Fibroblast of lung (primary cell): ENCODE measurements at places on chromosomes 1 and 21.

GRCh38 chr1:3530086-3530925, 75.8 kb downstream of the ARHGEF16 start:
- DNase-seq = no peak

GRCh38 chr1:58248072-58248471, 298.5 kb downstream of the OMA1 start:
- DNase-seq = no peak

GRCh38 chr1:211196880-211197279, 62.3 kb upstream of the RCOR3 start:
- no peak for DNase-seq

DNA sequence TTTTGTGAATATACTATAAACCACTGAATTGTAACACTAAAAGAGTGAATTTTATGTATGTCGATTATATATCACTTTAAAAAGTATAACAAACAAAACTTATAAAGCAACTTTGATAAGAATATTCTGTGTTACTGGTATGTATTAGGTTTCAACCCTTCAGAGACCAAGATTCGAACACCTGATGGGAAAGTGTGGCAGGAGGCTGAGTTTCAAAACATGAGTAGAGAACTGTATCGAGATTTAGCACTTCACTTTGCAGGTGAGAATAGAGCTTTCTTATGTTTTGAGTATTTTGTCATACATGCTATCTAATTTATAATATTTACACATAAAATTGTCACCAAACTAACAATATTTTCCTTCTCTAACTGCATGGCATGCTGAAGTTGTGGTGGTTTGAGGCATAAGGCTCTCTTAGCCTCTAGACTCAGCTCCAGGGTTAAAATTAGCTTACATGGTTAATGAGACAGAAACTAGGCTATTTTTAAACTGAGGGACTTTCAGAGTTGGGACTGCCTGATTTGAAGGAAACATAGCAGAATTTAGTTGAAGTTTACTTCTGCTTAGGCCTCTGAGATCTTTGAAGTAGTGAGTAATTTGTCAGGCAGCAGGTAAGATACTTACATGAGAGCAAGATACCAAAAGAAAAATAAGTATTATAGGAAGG, 48.6 kb downstream of the CEP350 start:
- DNase-seq = peak; percentile 5

GRCh38 chr1:184975208-184975870, 1.0 kb upstream of the NIBAN1 start:
- no peak for DNase-seq

GRCh38 chr1:228149406-228150119, at the start of gene GJC2:
GJC2 (plus strand) TSS chr1:228149930; CDS start chr1:228157759, 7,829 bp downstream.
- peak; percentile 33 for DNase-seq

GRCh38 chr1:62111084-62111483, 83.6 kb upstream of the L1TD1 start:
- no peak for DNase-seq

- DNase-seq = no peak
Observed at GRCh38 chr1:227540170-227541098, 22.9 kb upstream of the ZNF678 start.

DNA sequence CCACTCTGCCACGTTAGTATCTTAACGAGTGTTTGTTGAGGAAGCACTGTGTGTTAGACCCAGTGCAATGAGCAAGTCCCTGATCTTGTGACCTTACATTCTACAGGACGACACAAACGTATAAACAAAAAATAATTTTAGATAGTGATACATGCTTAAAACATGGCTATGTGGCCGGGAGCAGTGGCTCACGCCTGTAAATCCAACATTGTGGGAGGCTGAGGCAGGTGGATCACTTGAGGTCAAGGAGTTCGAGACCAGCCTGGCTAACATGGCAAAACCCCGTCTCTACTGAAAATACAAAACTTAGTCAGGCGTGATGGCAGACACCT, 19.6 kb downstream of the MTX1 start:
- no peak for DNase-seq

GRCh38 chr1:166858726-166859419, 17.2 kb downstream of the TADA1 start:
- no peak for DNase-seq

DNA sequence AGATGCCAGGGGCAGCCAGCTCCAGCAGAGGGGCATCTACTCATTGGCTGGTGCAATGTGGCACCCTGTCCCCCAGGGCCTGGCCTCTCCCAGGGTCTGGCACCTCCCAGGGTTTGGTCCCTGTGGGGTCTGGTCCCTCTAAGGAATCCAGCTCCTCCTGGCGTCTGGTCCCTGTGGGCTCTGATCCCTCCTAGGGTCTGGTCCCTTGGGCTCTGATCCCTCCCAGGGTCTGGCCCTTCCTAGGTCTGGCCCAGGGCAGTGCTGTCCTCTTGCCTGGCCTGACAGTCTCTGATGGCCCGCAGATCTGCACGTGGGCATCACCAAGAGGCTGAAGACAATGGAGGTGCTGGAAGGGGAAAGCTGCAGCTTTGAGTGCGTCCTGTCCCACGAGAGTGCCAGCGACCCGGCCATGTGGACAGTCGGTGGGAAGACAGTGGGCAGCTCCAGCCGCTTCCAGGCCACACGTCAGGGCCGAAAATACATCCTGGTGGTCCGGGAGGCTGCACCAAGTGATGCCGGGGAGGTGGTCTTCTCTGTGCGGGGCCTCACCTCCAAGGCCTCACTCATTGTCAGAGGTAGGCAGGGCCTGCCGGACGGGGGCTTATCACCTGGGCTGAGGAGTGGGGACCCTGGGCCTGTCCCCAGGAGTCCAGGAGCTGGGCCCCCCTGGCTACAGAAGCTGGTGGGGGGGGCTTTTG, 73.9 kb downstream of the OBSCN start:
- DNase-seq = no peak

DNA sequence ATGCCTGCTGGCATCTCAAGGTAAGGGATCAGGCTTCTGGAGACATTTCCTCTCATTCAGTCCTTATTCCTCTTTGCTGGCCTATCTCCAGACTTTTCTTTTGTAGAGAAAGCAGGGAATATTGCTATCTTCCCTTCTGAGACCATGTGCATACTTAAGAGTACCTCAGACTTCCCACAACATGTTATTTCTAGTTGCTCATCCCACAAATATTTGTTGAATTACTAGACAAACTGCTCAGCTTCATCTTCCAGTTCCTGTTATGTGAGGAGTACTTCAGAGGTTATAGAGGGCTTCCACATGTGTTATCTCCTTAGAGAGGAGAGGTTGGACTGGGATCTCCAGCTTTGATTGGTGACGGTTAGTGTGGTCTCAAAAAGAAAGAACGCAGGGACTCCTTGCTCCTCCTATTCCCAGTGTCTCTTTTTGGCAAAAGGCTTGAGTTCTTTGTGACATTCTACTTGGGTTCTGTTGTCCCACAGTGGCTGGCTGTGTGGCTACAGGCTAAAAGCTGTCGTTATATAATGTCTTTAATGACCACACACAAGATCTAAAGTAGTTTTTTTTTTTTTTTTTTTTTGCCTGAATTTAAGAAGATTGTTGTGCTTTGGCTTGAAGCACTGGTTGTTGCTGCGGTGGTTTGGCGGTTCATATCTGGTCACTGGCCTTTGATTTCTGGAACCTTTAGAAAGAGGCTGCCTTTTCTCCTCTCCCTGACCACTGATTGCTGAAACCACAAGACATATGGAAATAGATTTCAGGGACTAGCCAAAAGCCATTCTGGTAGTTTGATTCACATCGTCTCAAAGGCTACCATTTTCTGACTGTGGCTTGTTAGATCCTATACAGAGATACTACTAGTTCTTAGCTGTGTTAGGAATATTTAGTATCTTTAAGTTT, 78.7 kb downstream of the FGGY start:
- DNase-seq = peak; percentile 92

DNA sequence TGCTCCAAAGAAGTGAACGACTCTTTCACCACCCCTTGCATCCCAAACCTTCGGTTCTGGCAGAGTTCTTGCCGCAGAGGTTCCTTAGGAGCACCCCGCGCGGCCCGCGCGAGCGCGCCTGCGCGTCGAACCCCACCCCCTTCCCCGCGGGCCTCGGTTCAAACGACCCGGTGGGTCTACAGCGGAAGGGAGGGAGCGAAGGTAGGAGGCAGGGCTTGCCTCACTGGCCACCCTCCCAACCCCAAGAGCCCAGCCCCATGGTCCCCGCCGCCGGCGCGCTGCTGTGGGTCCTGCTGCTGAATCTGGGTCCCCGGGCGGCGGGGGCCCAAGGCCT, at the start of gene C1orf56:
Gene C1orf56, plus strand, starts transcription at position 161 of the 334 bp plus-strand sequence. Its CDS starts 97 bp downstream, at position 258.
- peak; percentile 73 for DNase-seq

GRCh38 chr1:98975113-98975512, 29.5 kb downstream of the PLPPR5 start:
- no peak for DNase-seq

GRCh38 chr1:7224644-7225043, 439.4 kb downstream of the CAMTA1 start:
- no peak for DNase-seq

GRCh38 chr1:246425139-246425794, 81.8 kb downstream of the SMYD3 start:
- no peak for DNase-seq

GRCh38 chr1:48908606-48909005, 131.9 kb upstream of the BEND5 start:
- DNase-seq = no peak

- DNase-seq = no peak
Observed at GRCh38 chr1:154413177-154413783, 8.1 kb downstream of the IL6R start.

DNA sequence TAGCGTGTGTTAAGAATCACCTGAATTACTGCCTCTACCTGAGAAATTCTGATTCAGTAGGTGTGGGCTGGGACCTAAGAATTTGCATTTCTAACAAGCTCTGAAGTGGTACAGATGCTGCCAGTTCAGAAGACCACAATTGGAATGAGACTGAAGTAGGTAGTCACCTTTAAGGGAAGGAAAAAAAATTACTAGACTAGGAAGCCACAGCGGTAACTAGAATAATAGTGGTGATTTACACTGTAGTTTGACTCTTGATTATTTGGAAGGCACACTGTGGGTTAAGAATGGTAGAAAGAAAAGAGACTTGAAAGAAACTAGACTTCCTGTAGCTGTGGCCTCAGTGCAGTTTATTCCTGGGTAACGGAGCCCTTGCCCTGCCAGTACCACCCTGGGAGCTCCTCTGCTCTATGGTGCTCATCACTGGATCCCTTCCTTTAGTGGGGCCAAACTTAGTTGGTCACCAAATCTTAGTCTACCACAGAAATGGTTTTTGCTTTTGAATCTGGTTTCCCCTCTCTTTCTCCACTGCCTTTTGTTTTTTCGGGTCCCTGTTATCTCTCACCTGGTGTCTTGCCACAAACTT, 43.6 kb downstream of the ARID1A start:
- no peak for DNase-seq

GRCh38 chr1:87989346-87989745, 660.7 kb downstream of the LMO4 start:
- no peak for DNase-seq

DNA sequence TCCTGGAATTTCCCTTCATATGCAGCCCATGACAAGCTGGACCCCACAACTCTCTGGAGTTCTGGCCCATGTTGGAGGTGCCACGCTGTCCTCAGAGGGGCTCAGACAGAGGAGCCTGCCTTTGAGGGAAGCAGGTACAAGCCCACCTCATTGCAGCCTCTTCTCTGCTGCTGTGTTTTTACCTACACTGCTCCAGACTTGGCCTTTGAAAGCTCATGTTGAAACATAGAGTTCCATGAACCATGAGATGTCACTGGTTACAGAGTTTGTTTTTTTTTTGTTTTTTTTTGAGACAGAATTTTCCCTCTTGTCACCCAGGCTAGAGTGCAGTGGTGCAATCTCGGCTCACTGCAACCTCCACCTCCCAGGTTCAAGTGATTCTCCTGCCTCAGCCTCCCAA, 22.1 kb upstream of the ZBTB21 start:
- no peak for DNase-seq

- peak; percentile 97 for DNase-seq
Observed at GRCh38 chr1:246632281-246633168, 66.3 kb downstream of the CNST start.

DNA sequence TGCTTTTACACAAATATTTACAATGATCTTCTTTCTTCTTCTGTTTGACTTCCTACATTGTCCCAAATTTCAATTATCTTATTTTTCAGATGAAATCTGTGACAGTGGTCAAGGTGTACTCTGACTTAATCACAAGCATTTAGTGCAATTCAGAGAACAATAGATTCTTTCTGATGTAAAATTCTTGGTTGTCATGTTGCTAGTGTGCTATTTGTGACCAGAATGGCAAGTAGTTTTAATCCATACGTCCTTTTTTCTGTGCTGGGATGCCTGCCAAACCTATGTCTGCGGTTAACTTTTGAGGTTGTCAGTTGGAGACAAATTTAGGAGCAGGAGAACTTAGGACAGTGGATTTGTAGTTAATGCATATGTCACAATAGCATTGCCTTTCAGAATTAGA, 31.0 kb downstream of the NCAM2 start:
- peak; percentile 41 for DNase-seq
